RPMI8226 (cell line): ENCODE measurements at places on chromosomes 16 and 17.

- DNase-seq, result no peak
These were observed 66.9 kb upstream of the N4BP1 start for GRCh38 chr16:48676836-48677235.

DNA sequence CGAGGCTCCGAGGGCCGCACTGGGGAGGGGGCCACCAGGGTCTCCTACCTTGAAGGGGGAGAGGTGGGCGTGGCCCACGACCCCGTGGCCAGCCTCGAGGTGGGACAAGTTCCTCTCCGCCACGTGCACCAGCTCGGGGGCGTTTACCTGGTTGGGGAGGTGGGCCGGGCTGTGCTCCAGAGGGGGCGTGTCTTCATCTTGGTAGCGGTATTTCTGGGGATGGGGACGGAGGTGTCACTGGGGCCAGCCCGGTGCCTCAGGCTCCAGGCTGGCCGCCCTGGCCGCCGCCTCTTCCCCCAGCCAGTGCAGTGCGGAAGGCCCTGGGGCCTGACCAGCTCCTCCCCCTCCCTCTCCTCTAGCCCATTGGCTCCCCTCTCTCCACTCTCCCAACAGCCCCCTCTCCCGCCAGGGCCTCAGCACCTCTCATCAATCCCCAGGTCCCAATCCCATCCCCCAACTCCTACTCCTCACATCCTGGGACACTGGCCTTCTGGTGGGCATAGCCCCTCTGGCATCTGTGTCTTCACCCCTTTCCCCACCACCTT, 11.5 kb downstream of the DLG4 start:
- DNase-seq, result no peak

DNA sequence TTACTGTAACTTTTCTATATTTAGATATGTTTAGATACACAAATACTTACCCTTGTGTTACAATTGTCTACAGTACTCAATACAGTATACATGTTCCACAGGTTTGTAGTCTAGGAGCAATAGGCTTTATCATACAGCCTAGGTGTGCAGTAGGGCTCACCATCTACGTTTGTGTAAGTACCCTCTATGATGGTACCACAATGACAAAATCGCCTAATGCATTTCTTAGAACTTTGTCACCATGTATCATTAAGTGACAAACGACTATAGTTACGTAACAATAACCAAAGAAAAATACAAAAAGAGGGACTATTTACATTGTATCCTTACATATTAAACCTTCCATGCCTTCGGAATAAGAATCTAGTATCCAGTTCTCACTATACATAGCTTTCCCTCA, 8.0 kb downstream of the STAT5B start:
- DNase-seq, result no peak

- no peak for DNase-seq
These were observed 114.6 kb downstream of the ZNF18 start for GRCh38 chr17:11882716-11883115.

DNA sequence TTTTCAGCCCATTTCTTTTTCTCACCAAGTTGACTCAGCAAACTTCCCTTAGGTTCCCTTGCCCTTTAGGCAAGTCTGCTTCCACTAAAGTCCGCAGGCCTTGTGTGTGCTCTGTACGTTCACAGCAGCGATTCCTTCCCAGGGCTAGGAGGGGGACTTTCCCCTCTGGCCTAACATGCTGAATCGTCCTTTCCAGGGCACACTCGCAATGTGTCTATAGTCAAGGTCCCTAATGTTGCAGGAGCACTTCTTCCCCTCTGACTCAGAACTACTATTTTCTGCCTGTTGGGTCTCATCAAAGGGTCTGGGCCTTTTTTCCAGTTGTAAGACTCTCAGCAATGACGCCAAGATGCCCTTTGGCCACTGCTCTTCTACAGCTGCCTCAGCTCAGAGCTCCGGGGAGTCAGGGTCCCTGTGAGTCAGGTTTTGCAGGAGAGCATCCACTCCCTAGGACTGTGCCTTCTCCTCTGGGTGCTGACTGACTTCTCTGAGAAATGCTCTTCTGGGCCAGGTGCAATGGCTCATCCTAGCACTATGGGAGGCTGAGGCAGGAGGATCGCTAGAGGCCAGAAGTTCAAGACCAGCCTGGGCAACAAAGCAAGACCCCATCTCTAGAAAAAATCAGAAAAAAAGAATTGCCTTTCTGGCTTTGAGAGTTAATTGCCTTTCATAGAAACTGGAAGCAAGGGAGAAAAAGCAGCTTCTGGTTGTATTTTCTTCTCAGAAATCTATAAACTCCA, 64.4 kb upstream of the TBX2 start:
- DNase-seq, result no peak
